ENCODE measurements at places on chromosomes 13 and 19. TPM values are rescaled to one million over a fixed set of nuclear protein-coding genes. Genes with fewer than 3 reads are reported as not detected.

DNA sequence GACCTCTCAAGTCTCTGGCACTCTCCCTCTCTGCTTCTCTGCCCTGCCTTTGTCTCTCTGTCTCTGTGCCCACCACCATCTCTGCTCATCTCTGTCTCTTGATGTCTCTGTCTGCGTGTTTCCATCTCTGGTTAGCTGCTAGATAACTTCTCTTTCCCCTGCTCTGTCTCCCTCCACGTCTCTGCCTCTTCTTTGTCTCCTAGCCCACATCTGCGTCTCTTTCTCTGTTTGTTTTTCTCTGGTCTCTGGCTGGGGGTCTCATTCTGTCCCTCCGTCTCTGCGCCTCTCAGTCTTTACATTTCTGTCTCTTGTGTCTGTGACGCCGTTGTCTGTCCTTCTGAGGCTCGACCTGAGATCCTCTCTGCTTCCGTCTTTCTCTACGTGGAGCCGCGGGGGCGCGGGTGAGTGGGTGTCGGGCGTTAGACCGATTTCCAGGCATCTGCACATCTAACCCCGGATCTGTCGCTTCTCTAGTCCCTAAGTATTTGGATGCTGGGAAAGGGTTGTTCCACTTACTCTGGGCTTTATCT is 386 bp downstream of the GIPR start:
- DNase-seq: no peak

DNA sequence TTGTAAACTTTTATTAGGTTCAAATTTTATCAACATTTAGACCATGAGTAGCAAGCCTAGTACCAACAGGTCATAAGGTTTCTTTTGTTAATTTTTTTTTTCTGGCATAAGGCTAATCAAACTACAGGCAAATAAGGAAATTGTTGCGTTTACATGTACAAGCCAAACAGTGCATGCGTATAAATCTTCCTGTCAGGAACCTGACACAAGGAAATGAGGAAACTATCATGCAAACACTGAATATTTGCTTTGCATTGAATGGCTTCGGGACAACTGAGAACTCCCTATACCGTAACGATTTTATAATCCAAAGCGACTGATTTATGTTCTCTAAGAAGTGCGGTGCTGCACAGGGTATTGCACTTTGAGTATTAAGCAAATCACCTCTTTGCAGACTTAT is 133.0 kb upstream of the TRPC4 start:
- peak; percentile 43 for DNase-seq

DNA sequence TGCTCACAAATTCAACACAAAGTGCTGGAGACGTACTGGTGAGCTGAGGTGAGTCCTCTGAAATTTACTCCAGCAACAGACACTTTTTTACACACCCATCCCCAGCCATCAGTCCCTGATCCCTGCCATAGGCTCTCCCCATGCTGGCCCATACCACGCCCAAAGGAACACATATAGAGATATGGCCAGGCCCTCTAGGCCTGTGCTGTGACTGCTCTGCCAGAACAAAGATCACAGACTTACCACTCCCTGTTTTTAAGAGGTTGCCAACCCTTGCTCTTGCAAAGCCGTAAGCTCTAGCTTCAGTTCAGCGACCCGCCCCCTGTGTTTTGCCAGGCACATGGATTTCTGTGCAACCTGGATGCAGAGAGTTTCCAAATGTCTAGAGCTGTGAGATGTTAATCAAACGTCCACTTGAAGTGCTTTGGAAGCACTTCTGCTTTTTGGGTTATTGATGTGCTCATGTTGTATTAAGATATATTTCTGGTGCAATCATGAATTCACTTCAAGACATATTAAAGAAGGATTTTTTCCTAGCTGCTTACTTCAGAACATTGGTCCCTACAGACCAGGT is 59.7 kb downstream of the DLEU7 start:
- DNase-seq: no peak

DNA sequence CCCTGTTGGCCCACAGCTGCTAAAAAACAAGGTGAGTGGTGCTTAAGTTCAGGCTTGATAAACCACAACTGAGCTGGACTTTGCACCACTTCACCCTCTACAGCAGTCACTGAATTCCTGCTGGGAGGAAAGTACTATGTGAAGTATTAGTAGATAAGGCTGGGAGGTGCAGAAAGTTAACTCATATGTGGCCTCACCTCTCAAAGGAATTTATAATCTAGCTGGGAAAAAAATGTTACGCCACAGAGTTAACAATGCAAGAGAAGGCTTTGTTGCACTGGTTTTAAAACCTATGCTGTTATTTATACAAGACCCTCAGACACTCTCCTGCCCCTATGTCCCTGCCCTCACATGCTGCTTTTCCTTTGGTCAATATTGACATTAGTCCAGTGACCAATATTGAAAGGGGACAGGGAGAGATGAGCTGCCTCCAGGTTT is 60.9 kb downstream of the LIG4 start:
- DNase-seq: no peak

DNA sequence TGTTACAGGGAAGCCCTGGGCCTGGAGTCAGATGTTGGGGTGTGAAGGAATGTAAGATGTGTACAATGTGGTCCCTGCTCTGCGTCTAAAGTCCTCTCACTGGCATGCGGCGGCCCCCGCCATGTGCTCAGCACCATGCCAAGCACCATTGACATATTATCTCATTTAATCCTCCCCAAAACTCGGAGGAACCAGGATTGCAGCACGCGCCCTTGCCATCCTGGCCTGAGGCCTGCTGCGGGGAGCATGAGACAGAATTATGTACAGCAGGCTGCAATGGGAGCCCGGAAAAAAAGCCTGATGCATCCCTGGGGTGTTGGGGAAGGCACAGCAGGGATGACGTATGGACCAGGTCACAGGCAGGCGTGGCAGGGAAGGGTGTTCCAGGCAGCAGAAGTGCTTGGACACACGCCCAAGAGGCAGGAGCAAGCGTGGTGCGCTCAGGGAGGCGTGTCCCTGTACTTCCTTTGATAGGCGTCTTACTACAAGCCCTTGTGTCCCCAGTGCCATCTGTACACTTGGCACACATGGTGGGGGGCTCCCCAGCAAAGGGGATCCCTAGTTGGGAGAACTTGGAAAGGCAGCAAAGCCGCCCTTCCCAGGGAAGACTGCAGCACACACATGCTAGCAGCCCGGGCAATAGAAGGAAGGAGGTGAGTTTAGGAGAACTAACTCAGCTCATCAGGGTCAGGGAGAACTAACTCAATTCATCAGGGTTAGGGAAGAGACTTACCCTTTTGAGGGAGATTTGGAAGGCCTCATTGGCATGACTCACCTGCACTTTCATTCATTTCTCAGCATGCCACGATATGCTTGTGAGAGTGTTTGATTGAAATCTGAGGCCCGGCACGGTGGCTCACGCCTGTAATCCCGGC is 3.4 kb downstream of the EVI5L start:
- DNase-seq: peak; percentile 24

DNA sequence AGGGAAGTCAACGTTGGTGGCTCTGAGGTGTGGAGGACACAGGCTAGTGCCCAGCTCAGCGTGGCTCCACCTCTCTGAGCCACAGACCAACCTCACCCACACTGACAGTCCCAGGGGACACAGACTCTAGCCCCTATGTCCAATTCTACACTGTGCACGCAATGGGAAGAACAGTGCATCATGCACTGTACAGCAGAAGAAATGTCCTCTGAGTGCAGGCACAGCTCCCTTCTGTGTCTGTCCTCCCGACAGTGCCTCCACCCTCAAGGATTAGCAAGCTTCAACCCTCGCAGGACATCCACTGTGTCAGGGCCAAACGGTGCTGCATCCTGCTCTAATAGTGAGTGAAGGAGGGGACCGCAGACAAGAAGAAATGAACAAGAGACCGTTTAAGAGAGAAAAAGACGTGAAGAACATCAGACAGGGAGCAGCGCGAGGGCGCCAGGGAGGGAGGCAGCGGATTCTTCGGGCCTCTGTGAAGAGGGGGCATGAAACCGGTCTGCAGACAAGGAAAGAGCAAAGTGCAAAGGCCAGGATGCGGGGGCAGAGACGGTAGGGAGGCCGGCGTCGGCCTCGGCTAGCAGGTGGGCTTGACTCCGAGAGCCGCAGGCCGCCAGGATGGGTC is 681 bp downstream of the ZNF837 start:
- DNase-seq: no peak

DNA sequence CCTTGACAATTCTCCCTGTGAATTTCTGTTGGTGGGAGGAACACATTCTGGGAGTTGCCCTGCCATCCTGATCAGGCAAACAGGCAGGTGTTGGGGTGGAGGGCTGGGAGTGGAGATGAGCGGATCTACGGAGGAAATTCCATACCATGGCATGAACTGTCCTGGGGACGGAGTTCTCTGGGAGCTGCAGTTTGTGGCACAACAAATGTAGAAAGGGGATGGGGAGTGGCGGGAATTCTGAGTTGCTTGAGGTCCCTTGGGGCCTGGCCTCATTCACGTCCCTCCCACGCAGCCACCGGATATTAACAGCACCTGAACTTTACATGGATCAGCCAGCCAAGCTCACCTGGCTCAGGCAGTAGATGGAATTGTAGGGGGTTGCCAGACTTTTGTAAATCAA is 70.0 kb downstream of the CHST8 start:
- no peak for DNase-seq

DNA sequence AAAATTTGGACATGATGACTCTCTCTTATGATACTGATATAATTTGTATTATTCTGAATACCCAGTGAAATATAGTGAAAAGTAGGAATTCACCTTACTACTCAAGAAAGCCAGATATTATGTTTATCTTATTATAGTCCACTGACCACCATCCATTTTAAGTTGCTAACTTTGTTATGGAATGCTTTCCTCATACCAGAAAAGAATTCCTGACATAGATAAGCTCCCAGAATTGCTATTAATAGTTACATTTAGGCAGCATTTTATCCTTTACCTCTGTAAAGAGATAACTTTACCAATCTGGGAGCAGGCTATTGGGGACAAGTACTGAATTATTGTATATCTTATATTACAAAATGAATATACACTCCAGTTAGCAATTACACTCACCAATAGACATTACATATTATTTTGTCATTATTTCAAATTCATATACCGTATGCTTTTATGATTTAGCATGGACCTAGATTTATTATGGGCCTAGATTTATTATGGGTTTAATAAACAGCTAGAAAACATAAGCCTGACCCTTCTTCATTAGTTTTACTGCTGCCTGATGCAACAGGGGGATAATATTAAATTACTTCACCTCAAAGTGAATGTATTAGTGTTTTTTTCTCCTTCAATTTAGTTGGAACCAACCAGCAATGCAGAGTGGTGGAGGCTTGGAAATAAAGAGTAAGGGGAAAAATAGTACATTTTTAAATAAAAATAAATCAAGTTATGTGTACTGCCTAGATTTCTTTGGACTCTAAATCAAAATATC is 1886.1 kb downstream of the PCDH9 start:
- no peak for DNase-seq

DNA sequence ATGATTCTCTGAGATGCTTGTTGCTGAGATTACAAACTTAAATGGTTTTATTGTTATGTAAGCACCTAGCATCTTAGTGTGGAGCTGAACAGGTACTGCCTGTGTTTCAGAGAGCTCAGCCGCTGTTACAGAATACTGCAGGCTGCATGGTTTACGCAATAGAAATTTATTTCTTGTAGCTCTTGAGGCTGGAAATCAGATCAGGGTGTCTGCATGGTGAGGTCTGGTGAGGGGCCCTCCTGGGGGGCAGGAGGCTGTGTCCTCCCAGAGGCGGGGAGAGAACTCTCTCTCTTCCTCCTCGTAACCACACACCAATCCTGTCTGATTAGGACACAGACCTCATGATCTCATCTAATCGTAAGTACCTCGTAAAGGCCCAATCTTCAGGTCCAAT is 13.1 kb downstream of the ATP11A start:
- DNase-seq: no peak

- no peak for DNase-seq
Measured at GRCh38 chr13:20969182-20969581, 66.6 kb upstream of the XPO4 start.

DNA sequence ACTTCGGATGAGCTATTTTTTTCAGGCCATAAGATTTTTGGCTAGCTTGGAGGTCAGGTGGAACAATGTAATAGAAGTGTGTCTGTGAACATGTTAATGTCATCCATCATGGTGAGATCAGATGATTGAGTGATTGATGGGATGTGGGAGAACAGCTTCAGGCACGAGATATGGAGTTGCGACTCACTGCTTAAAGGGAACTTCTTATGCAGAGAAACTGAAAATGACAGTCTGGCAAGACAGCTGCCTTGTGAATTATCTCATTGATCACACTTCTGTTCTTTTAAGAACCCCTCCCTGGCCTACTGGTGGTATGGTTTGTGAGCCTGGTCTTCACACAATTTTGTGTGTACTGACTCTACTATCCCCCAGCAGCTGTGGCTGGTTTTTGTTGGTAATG is 96.0 kb downstream of the OLFM4 start:
- DNase-seq: no peak

DNA sequence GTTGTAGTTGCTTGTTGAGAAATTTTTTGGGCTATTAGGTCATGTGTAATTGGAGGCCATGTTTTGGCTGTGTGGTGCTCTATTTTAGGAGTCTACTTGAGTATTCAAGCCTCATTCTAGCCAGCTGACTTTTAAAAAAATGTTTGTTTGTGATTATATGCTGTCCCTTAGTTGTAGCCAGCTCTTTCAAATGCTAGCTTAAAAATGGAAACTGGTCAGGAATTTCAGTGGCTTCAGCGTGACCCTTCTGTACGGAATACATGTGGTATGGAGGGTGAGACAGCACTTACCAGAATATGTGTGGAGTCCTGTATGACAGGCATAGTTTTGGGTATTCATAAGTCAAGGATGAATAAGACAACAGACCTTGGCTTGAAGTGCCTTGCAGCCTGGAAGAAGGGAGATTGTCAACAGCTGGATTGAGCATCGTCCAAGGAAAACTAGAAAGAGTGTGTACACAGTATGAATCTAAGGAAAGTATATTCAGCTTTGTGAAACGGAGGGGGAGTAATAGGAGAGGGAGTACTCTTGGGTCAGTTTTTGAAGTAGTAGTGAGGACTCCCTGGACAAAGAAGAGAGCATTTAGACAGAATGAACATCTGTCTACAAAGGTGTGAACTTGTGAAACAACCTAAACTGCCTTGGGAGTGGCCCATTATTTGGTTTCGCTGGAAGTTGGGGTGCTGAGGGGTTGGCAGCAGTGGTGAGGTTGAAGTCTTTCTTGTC is 20.0 kb upstream of the WTIP start:
- DNase-seq: no peak

DNAAF3 gene
- 4.2 TPM for total RNA-seq

CEACAM3 gene
- total RNA-seq: not detected

PLK5 gene
- not detected for total RNA-seq

IGFL3 gene
- total RNA-seq: not detected

Data from A673 (cell line).